ENCODE measurements at places on chromosomes 4 and X.

DNA sequence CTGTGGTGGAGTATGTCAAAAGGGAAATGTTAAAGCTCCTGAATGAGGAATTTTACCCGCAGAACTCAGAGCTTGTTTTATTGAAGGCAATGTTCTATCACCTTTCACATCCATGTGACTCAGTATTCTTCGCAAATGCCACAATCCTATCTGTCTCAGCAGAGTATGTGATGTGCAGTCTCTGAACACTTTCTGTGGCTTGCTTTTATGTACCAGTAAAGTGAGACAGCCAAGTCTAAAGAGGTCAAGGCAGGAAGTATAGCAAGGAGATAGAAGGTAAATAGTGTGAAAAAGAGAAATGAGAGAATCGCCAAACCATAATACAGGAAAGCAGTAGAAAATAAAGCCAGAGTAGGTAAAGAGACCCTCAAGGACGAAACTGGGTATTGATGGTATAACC, 515.8 kb downstream of the RAB28 start:
- DNase-seq, result no peak

DNA sequence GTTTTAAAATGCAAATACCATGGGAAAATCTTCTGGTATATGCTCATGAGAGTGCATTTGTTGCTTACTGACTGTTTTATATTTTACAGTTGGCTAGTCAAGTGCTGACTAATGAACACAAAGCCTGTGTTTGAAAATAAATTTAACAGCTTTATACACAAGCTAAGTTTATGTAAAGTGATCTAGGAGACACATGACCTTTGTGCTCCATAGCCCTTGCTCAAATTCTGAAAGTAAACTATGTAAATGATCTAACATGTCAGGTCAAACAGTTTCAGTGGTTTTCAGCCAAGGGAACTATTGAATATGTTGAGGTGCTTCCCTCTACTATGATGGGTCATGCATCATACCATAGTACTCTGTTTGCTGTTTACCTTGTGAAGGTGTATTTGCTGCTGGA, 36.7 kb downstream of the DIAPH2 start:
- no peak for DNase-seq

- DNase-seq, result no peak
Measured at GRCh38 chrX:15812192-15812938, 22.1 kb downstream of the ZRSR2 start.

DNA sequence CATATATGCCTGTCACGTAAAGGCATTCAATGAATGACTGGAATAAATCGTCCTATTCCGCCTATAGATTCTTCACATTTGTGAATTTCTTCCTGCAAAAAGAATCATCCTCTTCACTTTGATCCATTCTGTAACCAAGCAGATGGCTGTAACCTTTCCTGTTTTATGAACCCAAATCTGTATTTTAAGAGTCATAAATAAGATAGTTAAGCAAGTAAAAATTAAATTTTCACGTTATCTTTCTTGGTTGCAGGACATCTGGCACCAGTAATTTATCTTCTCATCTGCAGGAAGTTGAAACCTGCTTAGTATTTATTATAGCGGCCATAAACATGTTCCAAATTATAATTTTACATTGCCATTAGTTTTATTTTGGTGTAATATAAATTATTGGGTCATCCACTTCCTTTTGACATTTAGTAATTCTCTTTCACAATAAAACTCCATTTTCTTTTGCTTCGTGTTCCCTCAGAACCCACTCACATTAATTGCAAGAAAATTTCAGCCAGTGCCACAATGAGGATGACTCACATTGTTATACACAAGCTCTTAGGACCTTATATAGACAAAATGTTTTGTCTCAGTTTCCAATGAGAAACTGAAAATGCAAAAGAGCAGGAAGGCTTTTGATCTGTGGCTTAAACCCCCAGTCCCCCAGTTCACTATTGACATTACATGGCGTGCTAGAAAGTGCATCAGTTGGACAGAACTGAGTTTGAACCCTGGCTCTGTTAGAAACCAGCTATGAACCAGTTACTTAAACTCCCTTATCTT, 51.1 kb downstream of the TMEM156 start:
- DNase-seq, result no peak

GRCh38 chr4:130419211-130419975, 1323.4 kb downstream of the C4orf33 start:
- DNase-seq, result no peak

DNA sequence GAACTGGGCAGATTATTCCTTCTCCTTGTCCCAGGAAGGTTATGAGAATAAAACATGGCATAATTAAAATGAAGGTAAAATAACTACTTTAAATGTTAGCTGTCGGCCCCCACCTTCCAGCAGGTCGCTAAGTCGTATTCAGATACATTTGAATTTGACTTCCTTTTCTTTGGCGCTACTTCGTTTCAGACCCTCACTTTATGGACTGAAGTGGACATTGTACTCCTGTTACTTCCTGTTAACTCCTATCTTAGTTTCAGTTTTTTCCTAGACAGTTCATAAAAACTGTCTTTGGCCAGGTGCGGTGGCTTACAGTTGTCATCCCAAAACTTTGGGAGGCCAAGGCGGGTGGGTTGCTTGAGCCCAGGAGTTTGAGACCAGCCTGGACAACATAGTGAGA, 5.7 kb downstream of the SYAP1 start:
- no peak for DNase-seq

- peak; percentile 74 for DNase-seq
Measured at GRCh38 chrX:70433848-70434351, 10.7 kb upstream of the DLG3 start.

DNA sequence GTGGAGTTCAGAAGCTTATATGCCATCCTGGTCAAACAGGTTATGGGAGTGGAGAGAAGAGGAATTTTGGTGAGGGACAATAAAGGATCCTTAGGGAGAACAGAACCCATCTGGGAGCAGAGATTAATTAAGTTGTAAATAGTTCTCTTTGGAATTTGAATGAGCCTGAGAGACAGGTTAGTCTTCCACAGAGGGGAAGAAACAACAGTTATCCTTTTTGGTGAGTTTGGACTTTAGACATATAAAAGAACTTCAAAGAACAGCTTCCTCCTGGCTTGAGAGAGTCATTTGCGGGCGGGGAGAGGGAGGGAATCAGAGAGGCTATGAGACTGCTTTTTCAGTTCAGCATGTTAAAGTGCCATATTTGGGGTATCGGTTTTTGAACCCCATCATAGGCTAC, 793.3 kb upstream of the MAGEB2 start:
- no peak for DNase-seq

- no peak for DNase-seq
Measured at GRCh38 chr4:183483997-183484396, 20.9 kb upstream of the ING2 start.

GRCh38 chrX:8629871-8630270, 102.1 kb downstream of the ANOS1 start:
- no peak for DNase-seq

- DNase-seq, result no peak
Measured at GRCh38 chr4:149140841-149141240, 674.8 kb downstream of the IQCM start.

DNA sequence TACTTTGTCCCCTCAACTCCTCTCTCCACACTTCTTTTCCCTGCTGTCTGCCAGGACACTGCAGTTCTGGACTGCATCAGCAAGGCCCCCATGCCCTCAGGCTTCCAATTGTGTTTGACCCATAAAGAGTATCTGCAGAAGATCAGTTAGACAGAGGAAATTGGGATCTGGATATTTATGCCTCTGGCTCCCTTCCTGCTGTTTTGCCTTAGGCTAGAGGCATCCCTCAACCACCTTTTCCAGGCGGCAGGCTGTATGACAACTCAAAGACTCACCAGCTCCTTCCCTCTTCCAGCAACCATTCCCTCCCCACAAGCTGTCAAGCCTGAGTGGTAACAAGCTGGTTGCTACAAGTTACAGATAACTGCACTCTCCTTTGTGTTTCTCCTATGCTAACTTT, 66.4 kb upstream of the NDP start:
- DNase-seq, result no peak

- DNase-seq, result no peak
Measured at GRCh38 chrX:31099536-31100090, 27.8 kb upstream of the FTHL17 start.

DNA sequence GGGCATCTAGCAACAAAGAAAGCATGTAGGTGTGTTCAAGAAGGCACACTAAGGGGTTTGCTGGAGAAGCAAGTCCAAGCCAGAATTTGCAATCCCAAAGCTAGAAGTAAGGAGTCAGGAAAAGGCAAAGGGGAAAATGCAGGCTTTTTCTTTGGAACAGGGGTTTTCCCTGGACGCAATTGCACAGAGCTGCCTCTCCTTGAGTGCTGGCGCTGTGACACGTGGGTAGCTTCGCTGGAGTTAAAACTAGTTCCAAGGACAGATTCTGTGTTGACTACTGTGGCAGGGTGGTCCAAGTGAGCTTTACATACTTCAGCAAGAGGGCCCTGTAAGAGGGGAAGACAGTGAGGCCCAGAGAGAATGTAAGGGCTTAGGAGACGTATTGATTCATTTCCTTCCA, 277.1 kb downstream of the ADGRA3 start:
- DNase-seq, result peak; percentile 8

DNA sequence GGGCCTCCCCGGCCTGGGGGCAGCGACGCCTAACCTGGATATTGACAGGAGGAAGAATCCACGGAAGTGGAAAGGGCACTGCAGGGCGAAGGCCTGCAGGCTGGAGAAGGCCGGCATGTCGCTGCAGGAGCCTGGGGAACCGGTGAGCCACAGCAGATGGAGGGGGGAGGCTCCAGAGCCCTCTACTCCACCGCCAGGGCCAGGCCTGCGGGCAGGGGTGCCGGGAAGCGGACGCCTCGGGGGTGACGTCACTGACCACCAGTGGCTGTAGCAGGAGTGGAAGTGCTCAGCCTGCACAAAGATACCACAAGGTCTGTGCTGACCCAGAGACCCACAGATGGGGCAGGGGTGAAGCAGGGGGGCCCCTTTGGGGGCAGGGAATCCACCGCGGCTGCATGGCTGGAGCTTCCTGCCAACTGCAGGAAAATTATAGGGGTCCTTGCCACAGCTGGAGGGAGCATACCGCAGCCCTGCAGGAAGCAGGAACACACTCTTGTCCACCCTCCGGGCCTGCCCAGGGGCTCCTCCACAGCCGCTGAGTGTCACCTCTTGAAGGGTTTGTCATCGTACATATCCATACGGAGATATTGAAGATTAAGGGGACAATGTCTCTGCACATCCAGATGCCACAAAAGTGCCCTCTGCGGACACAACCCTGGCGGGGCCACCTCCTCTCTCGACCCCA, 7.6 kb upstream of the HTRA3 start:
- no peak for DNase-seq

- no peak for DNase-seq
Measured at GRCh38 chrX:107374132-107374531, 75.3 kb upstream of the FRMPD3 start.

DNA sequence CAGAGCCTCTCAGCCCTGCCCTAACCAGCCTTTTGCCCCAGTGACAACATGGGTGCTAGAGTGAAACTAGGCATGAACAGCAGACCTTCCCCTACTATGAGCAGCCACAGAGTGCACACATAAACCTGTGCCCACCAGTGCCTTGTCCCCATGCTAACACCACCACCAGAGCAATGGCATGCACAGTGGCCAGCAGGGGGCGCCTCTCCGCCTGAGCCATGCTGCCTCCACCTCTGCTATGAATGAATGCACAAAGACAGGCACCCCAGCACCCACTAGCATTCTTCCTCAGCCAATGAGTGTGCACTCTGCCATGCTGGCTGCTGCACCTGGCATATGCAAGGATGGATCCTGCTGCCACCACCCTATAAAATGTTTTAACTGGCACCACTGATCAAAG, 286.9 kb upstream of the FGF16 start:
- DNase-seq, result no peak

DNA sequence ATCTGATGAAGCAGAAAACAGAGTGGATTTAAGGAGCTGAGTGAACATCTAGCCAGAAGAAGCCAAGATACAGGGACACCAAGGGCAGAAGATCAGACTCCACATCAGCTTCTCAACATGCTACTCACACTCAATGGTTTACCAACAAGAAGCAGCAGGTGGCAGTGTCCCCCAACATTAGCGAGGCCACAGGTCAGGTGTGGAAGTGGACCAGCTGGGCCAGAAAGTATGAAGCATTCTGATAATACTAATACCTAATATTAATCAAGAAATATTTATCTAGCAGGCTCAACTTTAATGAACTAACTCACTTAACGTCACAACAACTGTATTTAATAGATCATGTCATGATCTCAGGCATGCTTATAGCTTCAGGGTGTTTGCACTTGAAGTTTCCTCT, 73.4 kb upstream of the TTC29 start:
- DNase-seq, result peak; percentile 44

DNA sequence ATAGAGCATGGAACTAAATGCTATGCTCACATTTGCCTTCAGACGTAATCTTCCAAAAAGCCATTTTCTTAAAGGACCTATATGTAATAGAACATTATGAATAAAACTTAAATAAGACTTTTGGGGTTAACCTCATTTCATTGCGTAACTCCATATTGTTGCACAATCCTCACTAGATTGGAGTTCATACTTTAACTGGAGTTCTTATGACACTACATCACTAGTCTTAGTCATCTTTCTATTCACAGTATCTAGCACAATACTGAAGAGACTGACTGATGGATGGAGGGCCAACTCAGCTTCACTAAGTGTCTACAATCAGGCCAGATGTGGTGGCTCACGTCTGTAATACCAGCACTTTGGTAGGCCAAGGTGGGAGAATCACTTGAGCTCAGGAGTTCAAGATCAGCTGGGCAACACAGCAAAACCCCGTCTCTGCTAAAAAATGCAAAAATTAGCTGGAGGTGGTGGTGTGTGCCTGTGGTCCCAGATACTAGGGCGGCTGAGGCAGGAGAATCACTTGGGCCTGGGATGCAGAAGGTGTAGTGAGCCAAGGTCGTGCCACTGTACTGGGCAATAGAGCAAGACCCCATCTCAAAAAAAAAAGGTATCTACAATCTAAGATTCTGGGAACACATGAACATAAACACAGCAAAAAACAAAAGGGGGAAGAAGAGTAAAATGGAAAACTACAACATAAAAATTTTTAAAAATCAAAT, 80.8 kb upstream of the MAB21L2 start:
- no peak for DNase-seq

DNA sequence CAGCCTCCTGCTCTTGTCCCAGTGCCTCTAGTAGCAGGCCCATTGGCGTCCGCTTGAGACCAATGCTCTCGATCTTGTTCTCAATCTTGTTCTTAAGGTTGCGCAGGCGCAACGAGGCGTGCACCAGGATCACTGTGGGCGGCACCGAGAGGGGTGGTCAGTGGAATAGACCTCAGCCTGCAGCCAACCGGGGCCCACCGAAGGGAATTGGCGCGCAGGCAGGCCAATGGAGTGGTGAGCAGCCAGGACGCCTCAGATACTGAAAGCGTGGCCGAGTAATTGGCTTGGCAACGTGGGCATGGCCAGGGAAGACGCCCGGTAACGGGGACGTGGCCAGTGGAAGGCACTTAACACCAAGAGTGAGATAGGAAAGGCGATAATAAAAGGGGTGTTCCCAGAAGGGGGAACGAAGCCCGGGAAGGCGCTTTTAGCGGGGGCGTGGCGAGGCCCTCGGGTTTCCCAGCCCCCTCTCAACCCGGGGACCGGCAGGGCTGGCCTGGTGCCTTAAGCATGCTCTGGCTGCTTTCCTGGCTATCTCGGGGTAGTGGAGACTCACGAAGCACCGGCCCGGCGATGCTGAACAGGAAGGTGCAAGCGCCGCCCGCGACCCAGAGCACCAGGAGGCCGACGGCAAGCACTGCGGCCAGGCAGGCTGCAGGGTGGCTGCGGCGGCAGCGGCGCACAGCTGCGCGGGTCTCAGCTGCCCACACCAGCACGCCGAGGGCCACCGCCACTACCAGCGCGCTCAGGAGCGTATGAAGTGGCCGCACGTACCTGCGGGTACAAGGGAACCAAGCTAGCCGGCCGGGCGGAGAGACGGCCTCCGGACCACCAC, 1.7 kb downstream of the PRAF2 start:
- no peak for DNase-seq

Data from nephron progenitor cell (in vitro differentiated cells).